ENCODE measurements at places on chromosomes 1 and 21.

GRCh38 chr1:35568975-35569395 lies 4.1 kb upstream of the TFAP2E start:
- DNase-seq = peak; percentile 72

DNA sequence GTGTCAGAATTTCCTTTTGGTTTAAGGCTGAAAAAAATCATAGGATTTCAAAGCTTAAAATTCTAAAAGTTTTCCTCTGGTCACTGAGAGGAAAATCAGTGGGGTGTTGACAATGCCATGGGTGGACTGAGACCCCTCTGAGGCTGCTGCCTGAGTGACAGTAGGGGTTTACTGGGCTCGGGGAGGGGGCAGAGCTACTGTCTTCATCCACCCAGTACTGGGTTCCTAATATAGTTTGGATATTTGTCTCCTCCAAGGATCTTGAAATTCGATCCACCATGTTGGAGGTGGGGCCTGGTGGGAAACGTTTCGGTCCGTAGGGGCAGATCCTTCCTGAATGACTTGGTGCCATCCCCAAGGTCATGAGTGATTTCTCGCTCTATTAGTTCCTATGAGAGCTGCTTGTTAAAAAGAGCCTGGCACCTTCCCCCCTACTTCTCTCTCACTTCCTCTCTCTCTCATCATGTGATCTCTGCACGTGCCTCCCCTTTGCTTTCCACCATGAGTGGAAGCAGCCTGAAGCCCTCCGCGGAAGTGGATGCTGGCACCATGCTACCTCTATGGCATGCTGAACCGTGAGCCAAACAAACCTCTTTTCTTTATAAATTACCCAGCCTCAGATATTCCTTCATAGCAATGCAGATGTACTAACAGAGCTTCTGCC lies 72.3 kb downstream of the MAP10 start:
- no peak for DNase-seq

- DNase-seq = no peak
These were observed 84.5 kb downstream of the ATP6V1G3 start for GRCh38 chr1:198455966-198456365.

- peak; percentile 31 for DNase-seq
These were observed 244.5 kb downstream of the NEGR1 start for GRCh38 chr1:72037745-72038343.

- no peak for DNase-seq
These were observed 37.4 kb downstream of the AGPAT3 start for GRCh38 chr21:43902441-43902840.

- no peak for DNase-seq
These were observed 6.6 kb upstream of the PNRC2 start for GRCh38 chr1:23953020-23953419.

GRCh38 chr1:58460469-58460868 lies 86.1 kb downstream of the OMA1 start:
- peak; percentile 9 for DNase-seq

GRCh38 chr1:42381280-42381673 lies 685 bp downstream of the RIMKLA start:
- DNase-seq = no peak

GRCh38 chr1:31799895-31800673 lies 15.7 kb downstream of the SPOCD1 start:
- DNase-seq = no peak

DNA sequence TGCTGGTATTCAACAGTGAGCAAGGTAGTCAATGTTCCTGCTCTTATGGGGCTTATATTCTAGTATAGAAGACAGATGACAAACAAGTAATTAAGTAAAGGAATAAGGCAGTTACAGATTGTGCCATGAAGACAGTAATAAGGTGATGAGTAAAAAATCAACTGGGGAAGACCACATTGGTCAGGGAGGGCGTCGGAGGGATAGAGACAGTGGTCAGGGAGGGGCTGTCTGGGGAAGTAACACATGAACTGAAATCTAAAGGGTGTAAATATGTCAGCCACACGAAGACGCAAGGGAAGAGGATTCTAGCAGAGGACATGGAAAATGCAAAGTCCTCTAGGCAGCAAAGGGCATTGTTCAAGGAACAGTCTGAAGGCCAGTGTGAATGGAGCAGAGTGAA lies 10.1 kb downstream of the IL12RB2 start:
- no peak for DNase-seq

DNA sequence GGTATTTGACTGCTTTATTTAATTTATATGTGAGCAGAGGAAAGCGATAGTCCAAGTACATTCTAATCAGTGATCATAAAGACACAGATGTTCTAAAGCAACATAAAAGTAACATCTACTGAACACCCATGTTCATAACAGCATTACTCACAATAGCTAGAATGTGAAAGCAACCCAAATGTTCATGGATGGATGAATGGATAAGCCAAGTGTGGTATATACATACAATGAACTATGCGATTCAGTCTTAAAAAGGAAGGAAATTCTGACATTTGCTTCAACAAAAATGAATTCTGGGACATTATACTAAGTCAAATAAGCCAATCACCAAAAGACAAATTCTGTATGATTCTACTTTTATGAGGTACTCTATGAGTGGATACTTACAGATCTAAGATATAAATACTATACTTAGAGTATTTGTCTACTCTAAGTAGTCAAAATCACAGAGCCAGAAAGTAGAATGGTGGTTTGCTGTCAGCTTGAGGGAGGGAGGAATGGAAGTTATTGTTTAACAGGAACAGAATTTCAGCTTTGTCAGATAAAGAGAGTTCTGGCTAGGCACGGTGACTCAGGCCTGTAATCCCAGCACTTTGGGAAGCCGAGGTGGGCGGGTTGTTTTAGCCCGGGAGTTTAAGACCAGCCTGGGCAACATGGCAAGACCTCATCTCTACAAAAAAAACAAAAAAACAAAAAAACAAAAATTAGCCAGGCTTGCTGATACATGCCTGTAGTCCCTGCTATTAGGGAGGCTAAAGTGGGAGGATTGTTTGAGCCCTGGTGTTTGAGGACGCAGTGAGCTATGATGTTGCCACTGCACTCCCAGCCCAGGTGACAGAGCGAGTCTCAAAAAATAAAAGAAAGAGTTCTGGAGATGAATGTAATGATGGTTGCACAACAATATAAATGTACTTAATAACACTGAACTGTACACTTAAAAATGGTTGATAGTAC lies 79.7 kb upstream of the ARHGAP29 start:
- peak; percentile 31 for DNase-seq

DNA sequence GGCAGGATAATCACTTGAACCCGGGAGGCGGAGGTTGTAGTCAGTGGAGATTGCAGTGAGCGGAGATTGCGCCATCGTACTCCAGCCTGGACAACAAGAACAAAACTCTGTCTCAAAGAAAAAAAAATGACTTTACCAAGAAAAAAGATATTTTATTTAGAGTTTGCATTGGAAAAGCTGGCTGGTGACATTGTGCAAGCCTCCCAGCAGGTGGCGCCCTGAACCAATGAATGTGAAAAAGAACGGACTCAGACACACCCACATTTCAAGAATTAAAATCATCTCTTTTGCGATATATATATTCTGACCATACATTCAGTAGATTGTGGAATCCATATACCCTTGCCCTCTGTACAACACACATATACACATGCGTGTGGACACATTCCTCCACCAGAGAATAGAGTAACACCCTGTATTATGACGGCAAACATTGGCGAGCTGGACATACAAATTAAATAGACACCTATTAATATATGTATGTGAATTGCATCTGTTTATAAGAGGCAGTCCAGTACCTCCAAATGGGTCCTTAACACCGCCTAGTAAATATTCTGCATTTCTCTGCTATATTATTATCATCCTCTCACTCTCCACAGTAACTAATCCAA lies 39.0 kb upstream of the CADM3 start:
- peak; percentile 57 for DNase-seq

GRCh38 chr1:160315359-160315758 lies 27.7 kb downstream of the COPA start:
- no peak for DNase-seq

DNA sequence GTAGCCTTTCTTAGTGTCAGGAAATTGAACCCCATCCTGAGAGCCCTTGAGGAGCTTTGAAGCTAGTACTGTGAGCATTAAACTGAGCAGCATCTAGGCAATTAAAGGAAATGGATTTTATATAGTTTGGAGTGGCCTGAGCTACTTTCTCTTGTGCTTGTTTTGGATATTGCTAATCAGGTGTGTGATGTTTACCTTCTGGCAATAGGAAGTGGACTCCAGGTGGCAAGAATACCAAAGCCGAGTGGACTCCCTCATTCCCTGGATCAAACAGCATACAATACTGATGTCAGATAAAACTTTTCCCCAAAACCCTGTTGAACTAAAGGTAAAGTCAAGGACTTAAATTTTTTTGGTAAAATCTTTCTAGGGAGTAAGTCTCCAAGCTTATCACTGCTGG lies 79.4 kb downstream of the MACF1 start:
- no peak for DNase-seq

Measured in mesenchymal stem cell (in vitro differentiated cells and primary cell).